HEK293T (cell line): ENCODE measurements at places on chromosomes 5 and 9.

- no peak for DNase-seq
These were observed 430.8 kb downstream of the MTRR start for GRCh38 chr5:8299716-8300115.

- peak; percentile 9 for DNase-seq
These were observed 156.3 kb downstream of the HMHB1 start for GRCh38 chr5:143968071-143968878.

- DNase-seq = no peak
These were observed 6.3 kb upstream of the GARIN3 start for GRCh38 chr5:157172403-157172802.

GRCh38 chr5:163445345-163445744 is 8.0 kb downstream of the CCNG1 start:
- no peak for DNase-seq

DNA sequence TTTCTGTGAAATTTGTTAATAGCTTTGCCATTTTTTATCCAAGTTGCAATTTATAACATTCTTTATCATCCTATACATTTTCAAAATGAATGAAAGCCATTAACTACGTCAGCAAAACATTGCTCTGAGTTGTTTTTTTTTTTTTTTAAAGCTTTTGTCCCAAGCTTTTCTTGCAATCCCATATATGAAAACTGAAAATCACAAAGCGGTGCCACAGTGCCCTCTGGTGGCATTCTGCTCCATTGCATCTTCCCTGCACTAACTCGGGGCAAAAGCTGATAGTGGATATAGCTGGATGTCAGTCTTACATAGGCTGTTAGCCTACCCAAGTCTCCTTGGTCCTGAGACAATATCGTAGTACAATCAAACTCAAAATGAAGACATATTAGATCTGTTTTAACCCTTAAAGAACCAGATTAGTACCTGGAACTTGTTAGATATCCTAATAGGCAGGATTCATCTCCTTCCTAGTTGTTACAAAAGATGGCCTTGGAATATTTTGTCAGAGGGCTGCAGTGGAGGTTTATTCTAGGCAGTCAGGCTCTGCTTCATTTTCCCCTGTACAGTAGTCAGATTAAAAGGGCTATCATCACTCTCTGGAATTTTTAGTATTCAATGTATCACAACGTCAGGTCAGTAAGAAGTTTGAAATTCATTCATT is 669.9 kb downstream of the PTPRD start:
- DNase-seq = peak; percentile 28

GRCh38 chr9:109401169-109401989 is 80.5 kb upstream of the EPB41L4B start:
- peak; percentile 81 for DNase-seq

DNA sequence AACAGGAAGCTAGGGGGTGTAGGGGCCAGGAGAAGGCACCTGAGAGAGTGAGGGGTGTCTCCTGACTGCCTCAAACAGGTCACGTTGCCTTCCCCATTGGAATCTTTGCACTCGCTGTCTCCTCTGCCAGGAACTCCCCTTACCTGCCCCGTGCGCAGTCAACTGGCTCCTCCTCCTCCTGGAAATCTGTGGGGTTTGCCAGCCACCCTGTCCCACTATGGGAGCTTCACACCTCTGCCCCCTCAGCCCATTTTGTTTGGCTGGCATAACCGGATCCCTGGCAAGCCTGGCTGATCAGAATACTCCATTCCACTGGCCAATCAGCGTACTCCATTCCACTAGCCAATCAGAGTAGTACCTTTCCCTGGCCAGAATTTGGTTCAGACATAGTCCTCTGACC is 10.4 kb upstream of the SLC34A1 start:
- no peak for DNase-seq

- no peak for DNase-seq
These were observed 42.6 kb upstream of the KCNN2 start for GRCh38 chr5:114319236-114319635.

DNA sequence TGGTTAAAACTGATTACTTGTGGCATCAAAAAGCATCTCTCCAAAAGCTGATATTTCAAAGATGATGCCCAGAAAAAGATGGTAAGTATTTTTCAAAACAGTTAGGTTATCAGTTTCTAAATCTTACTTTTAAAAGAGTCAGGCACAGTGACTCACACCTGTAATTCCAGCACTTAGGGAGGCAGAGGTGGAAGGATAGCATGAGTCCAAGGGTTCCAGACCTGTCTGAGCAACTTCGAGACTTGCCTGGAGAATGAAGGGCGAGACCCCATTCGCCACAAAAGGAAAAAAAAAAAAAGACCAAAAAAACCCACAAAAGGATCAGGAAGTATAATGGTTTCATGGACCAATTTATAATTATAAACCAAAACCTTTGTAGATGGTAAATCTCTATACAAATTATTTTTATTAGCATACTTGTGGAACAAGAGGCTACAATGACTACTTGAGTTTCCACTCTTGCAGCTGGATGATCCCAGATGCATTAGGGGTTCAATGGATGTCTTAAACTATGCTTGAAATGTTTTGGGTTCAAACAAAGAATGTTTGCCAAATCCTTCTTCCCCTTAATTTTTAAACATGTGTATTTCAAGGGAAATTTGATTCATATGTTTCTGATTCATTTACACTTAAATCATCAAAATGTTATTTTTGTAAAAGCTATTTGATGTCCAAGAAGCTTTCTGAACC is 96.1 kb downstream of the ADAMTSL1 start:
- no peak for DNase-seq

GRCh38 chr9:126375386-126375785 is 48.8 kb downstream of the MVB12B start:
- DNase-seq = no peak

DNA sequence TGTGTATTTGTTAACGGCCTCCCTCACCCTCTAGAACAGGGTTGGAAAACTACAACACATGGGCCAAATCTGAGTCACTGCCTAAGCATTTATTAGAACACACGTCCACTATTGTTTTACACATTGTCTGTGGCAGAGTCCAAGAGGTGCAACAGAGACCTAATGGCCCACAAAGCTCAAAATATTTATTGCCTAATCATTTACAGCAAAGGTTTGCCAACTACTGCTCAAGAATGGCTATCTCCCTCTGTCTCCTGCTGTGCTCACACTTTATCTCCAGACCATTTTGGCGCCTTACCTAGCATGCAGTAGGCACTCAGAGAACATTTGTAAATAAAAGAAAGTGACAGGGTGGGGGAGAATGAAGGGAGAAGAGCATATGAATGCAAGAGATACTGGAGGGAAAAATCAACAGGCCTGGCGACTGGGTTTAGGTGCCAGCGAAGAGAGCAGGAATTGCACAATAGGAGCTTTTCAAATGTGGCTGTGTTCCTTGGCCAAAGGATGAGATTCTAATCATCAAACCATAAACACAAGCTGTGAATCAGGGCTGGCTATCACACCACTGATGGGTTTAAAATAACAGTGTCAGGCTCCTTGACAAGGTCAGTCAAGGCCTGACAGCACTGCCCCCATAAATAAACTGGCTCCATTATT is 80.3 kb downstream of the EPB41L4A start:
- no peak for DNase-seq

DNA sequence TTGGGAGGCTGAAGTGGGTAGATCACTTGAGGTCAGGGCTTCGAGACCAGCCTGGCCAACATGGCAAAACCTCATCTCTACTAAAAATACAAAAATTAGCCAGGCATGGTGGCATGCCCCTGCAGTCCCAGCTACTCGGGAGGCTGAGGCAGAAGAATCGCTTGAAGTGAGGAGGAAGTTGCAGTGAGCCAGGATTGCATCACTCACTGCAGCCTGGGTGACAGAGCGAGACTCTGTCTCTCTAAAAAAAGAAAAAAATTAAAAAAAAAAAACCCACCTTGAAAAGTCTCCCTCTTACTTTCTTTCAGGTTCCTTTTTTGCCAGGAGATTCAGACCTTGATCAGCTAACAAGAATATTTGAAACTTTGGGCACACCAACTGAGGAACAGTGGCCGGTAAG is 34.2 kb downstream of the CDK7 start:
- DNase-seq = no peak

GRCh38 chr5:16313761-16314160 is 134.2 kb upstream of the MARCHF11 start:
- DNase-seq = no peak

GRCh38 chr9:84667571-84668195 is 1.8 kb upstream of the NTRK2 start:
- peak; percentile 28 for DNase-seq

DNA sequence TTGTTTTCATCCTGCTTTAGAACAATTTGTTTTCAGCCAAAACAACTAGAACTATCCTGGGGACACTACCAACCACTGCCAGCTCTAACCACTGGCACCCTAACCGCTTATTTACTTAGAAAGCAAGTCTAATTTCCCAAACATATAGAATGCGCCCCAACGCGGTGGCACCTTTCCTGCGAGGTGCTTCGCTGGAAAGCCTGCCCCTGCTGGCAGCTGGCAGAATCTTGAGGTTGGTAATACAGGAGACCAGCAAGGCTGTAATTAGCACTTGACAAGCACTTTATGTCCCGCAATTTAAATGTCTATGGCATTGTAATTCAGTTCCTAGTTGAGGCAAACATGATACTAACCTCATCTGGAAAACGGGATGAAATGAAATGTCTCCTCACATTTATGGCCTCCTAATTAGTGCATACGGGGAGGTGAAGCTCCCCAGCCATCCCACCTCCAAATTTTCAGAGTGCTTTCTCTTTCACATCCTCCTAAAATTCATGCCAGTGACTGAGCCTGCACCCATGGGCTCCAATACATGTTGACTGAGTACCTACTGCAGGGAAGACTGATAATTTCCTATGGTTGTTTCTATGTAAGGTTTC is 30.4 kb downstream of the GABBR2 start:
- no peak for DNase-seq

DNA sequence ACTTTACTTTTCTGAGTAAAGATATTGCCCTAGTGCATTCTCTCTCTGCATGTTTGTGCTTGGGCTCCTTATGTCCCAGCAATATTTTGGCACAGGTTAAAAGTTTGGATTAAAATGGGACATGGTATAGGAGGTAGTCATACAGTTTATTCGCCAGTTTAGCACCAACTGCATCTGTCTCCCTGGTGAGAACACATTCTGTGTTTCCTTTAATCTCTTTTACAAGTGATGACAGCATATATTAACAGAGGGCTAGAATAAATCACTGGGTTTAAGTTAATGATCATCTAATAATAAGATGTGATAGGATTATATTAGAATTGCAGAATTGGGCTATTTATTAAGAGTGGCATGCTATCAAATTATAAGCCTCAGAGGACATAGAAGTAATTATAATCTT is 550.1 kb downstream of the LRRC70 start:
- no peak for DNase-seq

- no peak for DNase-seq
These were observed 4.6 kb downstream of the CSF1R start for GRCh38 chr5:150081541-150082283.

DNA sequence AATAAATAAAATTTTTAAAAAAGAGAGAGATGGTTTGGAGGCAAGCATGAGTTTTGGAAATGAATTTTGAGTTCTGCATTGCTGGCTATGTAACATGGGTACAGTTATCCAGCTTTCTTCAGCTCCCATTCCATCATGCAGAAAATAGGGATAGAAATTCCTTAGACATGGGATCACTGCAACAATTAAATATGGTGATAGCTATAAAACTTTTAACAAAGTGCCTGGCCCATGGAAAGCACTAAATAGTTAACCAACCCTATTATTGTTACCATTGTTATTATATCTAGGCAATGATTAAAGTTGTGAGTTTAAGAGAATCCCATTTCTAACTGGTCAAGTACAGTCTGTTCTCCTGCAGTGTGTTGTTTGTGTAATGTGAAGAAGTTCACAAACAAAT is 115.4 kb upstream of the GAS1 start:
- no peak for DNase-seq

- DNase-seq = no peak
These were observed 41.7 kb upstream of the RPS23 start for GRCh38 chr5:82319651-82320376.

DNA sequence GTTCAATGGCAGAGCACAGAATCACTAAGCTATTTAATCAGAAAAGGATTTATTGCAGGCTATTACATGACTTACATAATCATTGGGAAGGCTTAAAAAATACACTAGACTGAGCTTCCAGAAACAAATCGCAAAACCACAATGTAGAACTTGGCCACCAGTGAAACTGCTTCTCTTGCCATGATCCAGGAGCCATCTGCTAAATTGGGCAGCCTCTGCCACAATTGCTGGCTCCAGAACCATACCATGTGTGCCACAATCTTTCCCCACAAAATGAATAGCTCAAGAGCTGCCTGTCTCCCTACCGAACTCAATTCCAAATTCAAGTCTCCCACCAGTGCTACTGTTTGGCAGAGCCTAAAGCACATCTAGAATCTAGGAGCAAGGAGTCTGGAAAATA is 9.8 kb upstream of the ERAP1 start:
- no peak for DNase-seq

- no peak for DNase-seq
These were observed 213.4 kb upstream of the ADAMTSL1 start for GRCh38 chr9:18260521-18260920.

- no peak for DNase-seq
These were observed 62.3 kb downstream of the UBE2QL1 start for GRCh38 chr5:6510973-6511372.

- DNase-seq = no peak
These were observed 341.0 kb downstream of the EBF1 start for GRCh38 chr5:158758675-158759074.

DNA sequence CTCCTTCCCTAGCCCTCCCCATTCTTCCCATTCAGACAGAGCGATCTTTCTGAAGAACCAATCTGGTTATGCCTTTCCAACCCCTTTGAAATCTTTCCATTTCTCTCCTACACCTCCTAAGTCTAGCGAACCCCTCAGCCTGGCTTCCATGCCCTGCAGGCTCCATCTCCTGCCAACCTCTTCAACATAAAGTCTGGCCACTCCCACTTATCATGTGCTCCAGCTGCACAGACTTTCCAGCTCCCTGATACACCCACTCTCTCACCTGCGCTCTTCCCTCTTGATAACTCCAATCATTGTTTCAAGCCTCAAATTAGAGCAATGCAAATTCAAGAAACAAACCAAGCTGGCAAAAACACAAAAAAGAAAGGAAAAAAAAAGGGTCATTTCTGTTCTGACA is 3.8 kb upstream of the ORM1 start:
- DNase-seq = no peak

GRCh38 chr5:19902316-19902934 is 85.6 kb downstream of the CDH18 start:
- peak; percentile 11 for DNase-seq
